ENCODE measurements at places on chromosomes 2 and 18.

GRCh38 chr18:49500201-49500921, 13.3 kb upstream of the C18orf32 start:
- no peak for DNase-seq

DNA sequence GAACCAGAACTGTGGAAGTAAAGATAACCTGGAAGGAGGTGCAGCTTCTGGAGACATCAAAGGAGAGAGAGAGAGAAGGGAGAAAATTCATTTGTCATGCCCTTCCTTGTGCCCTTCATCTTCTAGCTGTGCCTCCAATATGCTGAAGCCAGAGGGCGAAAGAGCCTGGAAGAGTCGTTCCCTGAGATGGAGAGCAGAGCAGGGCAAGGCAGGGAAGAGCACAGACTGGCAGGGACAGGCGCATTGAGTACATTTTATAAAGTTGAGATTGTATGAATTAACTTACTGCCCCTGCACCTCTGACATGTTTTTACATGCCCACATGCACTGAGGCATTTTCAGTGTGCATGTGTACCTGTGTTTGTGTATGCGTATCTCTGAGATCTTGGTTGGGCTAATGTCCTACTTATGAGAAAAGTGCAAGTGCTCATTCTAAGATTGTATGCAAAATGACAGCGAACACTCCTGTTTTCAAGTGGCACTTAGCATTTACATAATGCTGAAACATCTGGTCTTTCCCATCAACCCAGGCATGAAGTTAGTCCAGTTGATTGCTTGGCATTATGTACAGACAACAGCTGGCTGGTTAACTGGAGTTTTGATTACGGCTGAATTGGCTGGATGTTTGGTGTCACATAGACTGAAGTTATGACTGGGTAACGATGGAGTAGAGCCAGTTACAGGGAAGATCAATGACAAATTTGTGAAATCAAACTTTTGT, 23.7 kb upstream of the MMADHC start:
- DNase-seq, result no peak

DNA sequence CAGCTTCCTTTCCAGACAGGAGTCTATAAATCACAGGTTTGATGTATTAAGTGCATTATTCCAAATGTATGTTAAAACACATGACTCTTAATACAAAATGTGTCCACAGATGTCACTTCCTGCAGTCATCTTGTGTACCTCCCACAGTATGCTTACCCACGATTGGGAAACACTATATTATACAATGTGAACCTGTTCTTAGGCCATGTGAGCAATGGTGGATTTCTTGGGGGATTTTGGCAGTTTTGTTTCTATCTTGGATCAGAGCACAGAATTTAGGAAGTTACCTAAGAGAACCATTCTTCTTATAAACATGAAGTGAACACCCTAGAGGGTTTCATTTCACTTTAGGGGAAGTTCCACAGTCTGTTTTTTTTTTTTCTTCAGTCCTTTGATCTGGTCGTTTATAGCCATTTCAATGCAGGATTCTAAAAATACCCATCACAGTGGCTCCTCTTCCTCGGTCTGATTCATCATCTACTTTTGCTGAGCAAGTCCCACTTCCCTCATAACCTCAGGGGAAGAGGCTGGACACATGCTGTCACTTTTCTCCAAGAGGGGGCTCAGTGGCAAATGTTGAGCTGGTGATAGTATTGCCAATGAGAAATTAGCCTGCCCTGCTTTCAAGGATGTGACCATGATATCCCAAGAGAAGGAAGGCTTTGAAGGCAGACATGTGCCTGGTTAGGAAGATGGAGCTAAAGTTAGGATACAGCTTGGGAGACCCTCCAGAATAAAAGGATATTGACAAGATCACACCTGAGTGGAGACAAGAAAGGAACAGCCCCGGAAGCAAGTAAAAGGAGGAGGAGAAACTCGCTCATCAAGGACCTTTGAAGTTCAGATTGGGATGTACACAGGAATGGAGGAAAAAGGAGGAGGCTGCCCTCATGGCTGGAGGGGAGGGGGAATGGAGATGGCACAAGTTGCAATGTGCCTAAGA, 22.6 kb downstream of the PLEK start:
- DNase-seq, result no peak

DNA sequence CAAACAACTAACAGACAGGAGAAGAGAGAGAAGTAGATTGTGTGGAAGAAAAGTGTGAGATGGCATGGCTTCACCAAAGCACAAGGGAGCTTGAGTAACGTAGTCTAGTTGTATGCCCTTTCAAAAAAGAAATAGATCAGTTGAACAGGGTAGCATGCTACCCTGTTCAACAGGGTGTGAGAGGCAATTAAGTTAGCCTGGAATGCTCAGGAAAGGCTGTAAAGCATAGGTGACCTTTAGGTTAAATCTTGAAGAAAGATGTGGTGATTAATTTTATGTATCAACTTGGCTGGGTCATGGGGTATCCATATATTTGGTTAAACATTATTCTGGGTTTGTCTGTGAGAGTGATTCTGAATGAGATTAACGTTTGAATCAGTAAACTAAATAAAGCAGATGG, 61.8 kb upstream of the ZC3H15 start:
- no peak for DNase-seq

DNA sequence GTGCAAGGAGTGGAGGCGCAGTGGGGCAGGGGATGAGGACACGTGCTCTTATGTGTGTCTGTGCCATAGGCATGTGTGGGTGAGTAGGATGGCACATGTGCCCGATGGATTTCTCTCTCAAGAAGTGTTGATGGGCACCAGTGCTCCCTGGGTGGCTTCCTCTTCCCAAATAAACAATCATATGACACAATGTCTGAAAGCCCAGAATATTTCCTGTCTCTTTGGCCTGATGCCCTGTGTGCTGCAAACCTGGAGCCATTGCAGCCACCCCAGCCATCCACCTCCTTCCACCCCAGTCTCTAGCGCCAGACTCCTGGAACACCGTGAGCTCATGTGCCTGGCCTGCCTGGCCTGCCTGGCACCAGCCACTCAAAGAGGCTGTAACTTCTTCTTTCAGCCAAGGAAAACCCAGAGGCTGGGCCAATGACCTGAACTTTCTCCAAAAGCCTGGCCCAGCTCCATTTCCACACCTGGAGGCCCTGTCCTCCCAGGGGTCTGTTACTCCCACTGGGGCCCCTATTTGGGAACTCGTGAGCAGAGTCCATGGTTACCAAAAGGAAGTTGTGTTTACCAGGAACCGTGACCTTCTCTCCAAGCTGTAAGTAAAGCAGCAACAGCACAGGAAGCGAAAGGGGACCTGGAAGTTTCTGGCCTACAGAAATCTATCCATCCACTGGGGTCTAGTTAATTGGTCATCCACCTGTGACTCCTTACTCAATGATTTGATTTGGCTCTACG, 9.5 kb upstream of the ZBTB7C start:
- no peak for DNase-seq

DNA sequence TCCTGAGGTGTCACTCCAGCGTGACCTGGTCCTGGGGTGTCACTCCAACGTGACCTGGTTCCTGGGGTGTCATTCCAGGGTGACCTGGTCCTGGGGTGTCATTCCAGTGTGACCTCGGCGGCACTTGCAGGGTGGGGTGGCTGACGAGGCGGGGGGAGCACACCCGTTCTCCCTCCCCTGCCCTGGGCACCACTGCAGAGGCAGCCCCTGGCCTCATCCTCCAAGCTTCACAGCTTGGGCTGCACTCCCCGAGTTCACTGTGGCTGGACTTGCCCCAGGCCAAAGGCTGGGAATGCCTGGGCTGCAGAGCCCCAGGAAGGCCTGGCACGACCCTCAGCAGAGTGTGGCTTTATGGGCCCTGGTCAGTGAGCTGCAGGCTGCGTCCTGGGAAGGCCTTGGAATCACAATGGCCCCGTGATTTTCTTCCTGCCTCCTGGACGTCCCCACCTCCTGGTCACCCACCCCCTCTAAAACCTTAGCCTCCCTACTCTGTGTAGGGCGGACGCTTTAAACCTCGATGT, 88.3 kb downstream of the NFATC1 start:
- DNase-seq, result no peak

DNA sequence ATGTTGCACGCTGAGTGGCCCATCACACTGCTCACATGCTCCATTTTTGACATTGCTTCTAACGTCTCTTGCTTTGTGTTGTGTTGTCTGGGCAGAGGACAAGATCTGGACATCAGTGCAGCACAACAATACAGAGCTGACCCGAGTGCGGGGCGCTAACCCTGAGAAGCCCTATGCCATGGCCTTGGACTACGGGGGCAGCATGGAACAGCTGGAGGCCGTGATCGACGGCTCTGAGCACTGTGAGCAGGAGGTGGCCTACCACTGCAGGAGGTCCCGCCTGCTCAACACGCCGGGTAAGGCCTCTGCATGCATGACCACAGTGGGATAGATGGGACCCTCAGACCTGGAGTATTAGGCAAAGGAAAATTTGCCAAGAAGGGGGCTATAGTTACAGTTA, 622.6 kb downstream of the CNTNAP5 start:
- no peak for DNase-seq

- DNase-seq, result no peak
These were observed 1184.9 kb upstream of the ACVR2A start for GRCh38 chr2:146659976-146660375.

- DNase-seq, result no peak
These were observed 2.6 kb downstream of the HAAO start for GRCh38 chr2:42789751-42790150.

GRCh38 chr2:219448776-219449341, 14.2 kb downstream of the SPEG start:
- no peak for DNase-seq

GRCh38 chr2:29012211-29012681, 31.1 kb downstream of the TOGARAM2 start:
- DNase-seq, result no peak

- DNase-seq, result no peak
These were observed 13.4 kb downstream of the ATP6V1B1 start for GRCh38 chr2:70949086-70949485.

GRCh38 chr2:235087832-235088495, 136.1 kb downstream of the SH3BP4 start:
- no peak for DNase-seq
